ENCODE measurements at places on chromosomes 16 and 17.

DNA sequence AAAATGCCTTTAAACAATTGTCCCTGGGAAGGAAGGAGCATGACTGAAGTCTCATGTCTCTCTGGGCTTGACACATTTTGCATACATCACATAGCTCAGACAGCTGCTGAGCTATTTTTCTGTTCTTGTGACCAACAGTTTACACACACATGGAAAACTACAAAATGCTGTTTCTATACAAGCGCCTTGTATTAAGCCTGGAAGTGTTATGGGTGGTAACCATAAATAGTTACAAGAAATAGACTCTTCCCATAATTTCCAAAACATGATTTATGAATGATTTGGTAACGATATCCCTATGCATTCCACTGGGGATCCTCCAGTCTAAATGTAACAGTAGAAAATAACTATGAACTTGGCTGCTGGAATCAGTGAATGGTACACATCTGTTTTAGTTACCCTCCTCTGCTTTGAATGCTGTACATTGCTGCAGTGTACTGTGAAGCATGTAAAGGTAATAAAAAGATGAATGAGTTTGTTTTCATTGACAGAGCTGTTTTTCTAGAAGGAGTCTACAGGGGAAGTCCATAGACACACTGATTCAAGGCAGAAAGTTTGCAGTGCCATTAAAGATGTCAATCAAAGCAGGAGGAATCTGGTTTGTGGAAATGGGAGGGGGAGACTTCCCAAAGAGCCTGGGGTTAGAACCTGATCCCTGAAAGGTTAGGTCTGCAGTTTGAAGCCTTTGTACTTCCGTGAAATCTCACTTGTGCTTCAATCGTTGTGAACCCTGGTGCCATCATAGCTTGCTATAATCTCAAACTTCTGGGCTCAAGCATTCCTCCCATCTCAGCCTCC, 5.0 kb downstream of the ACSF2 start:
- DNase-seq = no peak

GRCh38 chr16:85722128-85722893, 28.6 kb downstream of the C16orf74 start:
- DNase-seq = no peak

DNA sequence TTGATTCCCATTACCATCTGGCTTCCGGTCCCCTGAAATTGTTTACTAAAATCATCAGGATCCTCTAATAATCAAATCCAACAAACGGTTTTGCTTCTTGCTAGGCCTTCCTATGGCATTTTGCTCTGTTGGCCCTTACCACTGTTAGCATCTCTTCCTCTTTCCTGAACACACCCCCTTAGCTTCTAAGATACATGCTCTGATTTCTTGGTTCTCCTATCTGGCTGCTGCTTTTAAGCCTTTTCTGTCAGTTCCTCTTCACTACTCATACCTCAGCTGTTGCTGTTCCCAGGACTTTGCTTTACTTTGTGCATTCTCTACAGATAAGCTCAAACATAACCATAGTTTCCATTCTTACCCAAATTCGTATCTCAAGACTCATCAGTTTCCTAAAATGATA, 11.4 kb downstream of the CAPNS2 start:
- no peak for DNase-seq

GRCh38 chr16:82639666-82640336, 13.0 kb downstream of the CDH13 start:
- no peak for DNase-seq

GRCh38 chr16:66001432-66001831, 365.1 kb upstream of the CDH5 start:
- DNase-seq = no peak

DNA sequence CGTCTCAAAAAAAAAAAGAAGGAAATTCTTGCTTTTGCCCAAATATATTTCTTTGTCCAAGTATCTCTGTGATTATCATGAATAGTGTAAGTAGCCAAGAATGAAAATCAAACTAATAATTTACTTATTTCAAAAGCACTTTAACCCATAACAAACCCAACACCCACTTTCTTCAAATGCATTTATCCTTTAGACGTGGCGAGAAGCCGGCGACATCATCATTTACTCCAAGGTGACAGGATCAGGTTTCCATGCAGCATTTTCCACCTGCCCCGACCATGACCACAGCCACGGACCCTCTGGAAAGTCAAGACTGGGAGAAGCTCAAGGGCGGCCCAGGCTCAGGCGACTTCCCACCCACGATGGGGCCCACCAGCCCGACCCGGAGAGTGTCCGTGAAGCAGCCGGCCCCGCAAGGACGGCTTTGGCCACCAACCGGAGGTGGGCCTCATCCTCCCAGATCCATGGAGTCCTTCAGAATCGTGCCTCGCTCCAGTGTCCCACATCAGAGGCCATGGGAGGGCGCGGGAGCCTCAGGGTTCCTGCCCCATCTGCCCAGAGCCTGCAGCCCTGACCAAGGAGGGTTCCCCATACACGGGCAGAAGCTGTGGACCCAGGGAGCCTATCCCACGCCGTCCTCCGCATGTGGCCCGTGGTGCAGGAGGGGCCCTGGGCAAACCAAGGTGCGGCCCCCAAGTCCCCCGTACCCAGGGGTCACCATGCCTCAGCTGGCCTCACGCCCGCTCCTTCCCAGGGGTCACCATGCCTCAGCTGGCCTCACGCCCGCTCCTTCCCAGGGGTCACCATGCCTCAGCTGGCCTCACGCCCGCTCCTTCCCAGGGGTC, 18.7 kb downstream of the UTS2R start:
- no peak for DNase-seq

DNA sequence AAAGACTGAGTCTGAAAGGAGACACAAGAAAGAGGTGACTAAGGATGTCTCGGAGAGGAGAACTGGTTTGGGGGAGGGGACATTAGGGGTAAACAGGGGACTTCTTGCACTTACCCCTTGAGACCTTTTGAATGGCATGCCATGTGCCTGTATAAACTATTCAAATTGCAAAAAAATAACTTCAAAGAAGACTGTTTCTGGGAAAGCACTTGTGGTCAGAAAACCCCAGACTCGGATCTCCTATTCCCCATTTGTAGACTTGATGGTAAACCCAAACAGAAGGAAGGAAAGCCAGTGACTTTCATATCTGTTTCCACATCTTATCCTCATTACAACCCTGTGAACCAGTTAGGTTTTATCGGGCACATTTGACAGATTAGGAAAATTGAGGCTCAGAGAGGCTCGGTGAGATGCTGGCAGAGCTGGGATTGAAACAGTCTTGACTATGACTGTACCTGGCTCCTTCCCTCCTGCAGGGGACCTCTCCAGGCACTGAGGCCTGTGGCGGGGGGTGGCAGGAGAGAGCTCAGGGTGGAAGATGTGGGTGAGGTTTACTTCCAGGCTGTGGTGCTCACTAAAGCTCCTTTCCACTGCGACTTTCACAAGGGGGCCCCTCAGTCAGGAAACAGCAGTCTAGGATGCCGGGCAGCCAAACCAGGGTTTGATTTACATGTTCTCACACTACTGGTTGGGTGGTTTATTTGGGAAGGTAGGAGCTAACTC, 30.5 kb upstream of the PLCG2 start:
- DNase-seq = no peak

- no peak for DNase-seq
These were observed 685 bp upstream of the MPG start for GRCh38 chr16:77273-77806.

All from esophagus squamous epithelium (tissue), 5 donors.